ENCODE measurements at places on chromosomes 6 and 20.

DNA sequence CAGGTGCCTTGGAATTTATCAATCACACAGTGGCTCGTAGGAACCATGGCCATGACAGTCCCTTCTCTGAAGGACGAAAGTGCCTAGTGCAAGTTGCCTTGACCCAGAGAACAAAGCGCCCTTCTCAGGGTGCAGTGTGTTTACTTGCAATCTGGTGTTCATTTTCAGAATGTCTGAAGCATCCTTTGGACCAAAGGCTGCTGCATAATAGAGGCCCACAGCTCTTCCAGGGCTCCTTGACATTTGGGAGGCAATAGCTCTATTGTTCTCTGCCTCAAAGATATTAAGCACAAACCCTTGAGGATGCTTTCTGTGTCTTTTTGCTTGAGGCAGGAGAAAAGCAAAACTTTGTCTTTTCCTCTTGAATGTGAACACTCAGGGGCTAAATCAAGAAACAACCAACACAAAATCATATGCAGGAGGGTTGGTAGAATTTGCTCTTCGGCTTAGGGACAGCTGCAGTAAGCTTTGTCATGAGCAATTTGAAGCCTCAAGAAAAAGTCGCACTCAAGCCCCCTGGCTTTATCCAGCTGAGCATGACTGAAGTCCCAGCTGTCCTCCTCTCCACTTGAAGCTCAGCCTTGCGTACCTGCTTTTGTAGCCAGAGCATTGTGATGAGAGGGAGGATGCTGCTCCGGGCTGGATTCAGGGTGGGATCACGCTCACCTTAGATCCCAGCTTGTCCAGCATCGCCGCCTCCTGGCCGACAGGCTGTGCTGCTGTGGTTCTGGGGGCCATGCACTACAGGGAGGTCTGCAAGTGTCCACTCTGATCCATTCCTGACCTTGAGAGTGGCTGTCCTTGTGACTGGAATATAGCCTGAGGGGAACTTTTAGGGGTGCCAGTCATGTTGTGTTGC, 495.4 kb downstream of the CDH26 start:
- no peak for DNase-seq

DNA sequence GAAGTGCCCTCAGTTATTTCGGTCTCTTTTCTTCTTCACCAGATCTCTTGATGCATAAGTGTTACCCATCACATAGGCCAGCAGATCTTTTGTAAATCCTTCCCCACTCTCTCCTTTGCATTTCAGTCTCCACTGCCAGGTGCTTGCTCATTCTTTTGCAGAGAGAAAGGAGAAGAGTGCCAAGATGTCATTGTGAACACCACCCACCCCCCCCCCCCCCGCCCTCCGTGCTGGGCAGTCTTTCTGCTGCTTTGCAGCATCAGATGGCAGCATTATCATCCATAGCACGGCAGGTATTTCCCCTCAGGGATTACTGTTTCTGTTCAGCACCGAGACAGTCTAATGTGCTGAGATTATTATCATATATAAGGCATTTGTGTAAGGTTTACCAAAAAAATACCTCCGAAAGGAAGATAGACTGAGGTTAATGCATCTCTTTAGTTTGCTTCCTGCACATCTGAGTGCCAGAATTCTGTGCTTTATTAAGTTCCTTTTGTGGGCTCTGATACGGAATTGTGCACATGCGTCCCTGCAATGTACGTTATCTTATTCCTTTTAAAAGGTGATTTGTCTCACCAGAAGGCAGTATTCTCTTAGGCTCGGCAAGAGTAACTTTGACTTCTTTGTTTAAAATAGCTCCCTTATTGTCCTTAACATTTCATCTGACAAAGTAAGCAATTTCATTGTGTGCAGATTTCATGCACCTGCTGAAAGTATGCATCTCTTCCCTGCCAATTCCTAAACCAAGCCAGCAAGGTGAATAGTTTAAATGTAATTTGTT, 128.8 kb downstream of the PHACTR1 start:
- DNase-seq: no peak

- DNase-seq: no peak
Measured at GRCh38 chr6:52575502-52575892, 1.4 kb downstream of the TRAM2 start.

- peak; percentile 94 for DNase-seq
Measured at GRCh38 chr6:5827056-5827904, 179.4 kb downstream of the NRN1 start.

- no peak for DNase-seq
Measured at GRCh38 chr6:106256201-106256968, 69.2 kb downstream of the ATG5 start.

DNA sequence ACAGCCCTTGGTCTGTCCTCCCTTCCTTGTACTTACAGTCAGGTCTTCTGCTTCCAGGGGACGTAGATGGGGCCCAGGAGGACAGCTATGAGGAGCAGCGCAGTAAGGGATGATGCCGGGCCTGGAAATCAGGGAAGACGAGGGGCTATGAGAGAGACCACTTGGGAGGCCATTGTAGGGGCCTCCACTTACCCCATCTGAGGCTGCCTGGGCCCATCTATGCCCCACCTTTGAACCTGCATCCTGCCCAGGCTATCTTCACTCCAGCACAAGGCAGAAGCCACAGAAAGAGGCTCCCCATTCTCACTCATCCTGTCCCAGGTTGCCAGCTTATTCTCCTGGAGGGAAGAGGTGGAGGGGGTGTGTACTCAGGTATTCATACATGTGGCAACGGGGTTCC, 10.4 kb upstream of the SIRPB1 start:
- no peak for DNase-seq

DNA sequence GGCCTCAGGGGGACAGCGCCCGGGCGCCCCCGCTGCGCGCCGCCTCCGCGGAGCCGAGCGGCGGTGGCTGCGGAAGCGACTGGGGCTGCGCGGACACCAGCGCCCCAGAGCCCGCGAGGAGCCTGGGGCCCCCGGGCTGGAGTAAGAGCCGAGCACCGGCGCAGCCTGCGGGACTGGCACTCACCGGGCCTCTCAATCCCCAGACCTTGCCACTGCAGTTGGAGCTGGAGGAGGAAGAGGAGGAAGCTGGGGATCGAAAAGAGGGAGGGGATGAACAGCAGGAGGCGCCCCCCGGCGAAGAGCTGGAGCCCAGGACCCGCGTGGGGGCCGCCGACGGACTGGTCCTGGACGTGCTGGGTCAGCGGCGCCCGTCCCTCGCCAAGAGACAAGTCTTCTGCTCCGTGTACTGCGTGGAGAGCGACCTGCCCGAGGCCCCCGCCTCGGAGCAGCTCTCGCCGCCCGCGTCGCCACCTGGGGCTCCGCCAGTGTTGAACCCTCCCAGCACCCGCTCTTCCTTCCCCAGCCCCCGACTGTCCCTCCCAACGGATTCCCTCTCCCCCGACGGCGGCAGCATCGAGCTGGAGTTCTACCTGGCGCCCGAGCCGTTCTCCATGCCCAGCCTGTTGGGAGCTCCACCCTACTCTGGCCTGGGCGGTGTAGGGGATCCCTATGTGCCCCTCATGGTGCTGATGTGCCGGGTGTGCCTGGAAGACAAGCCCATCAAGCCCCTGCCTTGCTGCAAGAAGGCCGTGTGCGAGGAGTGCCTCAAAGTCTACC, 590 bp downstream of the RNF217 start:
- no peak for DNase-seq

- DNase-seq: no peak
Measured at GRCh38 chr6:3557336-3557735, 100.5 kb upstream of the SLC22A23 start.

DNA sequence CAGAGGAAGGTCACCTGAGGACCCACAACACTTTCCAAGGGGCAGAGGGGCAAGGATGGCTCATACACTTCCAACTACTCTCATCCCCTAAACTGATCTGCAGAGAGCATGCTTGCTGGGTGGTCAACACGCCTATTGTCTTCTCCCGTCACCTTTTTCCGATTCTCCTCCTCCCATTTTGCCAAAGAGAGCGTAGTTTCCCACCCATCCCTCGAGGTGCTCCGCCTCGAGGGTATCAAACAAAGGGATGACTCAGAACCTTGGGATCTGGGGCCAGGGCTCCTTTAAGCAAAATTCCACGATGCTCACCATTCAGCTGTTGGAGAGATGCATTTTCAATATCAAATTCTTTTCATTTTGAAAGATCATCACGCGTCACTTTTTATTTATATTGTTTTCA, 507.5 kb upstream of the SULF2 start:
- DNase-seq: no peak

DNA sequence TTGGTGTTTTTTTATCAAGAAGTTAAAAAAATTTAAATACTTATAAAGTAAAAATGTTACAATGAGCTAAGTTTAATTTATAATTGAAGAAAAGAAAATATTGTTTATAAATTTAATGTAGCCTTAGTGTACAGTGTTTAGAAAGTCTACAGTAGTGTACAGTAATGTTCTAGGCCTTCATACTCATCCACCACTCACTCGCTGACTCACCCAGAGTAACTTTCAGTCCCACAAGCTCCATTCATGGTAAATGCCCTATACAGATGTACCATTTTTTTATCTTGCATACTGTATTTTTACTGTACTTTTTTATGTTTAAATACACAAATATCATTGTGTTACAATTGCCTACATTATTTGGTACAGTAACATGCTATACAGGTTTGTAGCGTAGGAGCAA, 26.0 kb downstream of the HTR1E start:
- DNase-seq: no peak

- no peak for DNase-seq
Measured at GRCh38 chr6:3765415-3765814, 13.9 kb upstream of the PXDC1 start.

DNA sequence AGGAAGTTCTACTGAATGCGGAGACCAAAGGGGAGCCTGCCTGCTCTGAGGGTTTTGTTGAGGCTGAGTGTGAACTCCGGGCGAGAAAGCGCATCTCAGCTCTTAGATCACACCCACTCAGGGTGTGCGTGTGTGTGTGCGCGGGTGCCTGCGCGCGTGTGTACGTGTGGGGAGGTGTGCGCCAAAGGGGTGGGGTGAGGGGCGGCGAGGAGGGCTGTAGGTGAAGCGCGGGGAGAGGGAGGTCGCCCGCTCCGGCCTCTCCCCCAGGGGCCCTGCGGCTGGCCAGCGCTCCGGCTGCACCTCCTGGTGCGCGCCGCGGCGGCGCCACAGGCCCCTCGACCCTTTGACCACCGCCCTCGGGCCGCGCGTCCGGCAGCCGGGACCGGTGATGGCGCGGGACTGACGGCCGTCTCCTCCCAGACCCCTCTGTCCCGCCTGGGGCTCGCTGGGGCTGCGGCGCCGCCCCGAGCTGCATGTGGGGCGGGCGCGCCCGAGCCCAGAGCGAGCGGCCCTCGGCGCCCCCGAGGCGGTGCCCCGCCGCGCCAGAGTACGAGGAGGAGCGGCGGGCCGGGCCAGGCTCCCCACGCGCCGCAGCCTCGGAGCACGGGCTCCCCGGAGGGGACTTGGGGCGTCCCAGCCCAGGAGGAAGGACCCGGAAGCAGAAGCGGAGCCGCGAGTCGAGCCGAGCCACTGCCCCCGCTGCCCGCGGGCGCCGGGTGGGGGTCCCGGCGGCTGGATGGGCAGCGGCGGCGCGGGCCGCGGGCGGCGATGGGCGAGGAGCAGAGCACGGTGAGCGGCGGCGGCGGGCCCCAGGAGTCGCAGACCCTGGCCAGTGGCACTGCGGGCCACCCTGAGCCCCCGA, at the start of gene RNF217:
RNF217 (plus strand) TSS at position 661 of the 862 bp plus-strand sequence; CDS start at position 769, 108 bp downstream.
- DNase-seq: no peak

- peak; percentile 7 for DNase-seq
Measured at GRCh38 chr6:136066005-136066404, 184.1 kb downstream of the MTFR2 start.

GRCh38 chr6:152004036-152004566, 196.6 kb downstream of the ESR1 start:
- no peak for DNase-seq

- DNase-seq: no peak
Measured at GRCh38 chr20:36854348-36855240, 21.3 kb upstream of the TLDC2 start.

- peak; percentile 42 for DNase-seq
Measured at GRCh38 chr6:113879186-113880096, 22.3 kb downstream of the MARCKS start.

DNA sequence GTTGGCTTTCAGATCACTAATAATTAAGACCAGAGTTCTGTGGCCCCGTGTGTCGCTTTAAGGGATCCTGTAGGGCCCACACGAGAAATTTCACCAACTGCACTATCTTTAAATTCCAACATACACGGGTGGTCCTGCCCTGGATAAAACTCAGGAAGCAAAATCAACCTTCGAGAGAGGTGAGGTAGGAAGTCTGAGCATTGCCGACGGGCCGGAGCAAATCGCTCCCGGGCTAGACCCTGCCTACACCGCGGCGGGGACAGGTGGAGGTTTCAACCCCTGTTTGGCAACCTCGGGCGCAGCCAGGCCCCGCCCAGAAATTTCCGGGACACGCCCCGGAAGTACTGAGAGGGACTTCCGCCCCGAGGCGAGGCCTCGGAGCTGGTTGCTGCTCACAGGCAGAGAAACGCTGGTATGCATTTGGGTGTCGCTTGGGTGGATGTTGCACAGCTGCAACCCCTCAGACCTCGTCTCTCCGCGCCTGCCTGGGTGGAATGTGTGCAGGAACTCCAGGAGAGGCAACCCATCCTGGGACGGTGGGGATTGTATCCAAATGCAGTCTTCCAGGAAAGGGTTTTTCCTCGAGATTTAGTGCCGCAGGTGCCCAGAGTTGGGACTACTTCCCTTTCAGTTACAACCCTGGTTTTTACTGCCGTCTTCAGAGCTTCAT, 19.9 kb downstream of the ZKSCAN8 start:
- peak; percentile 79 for DNase-seq

- DNase-seq: no peak
Measured at GRCh38 chr20:4136967-4137334, 121.6 kb upstream of the RNF24 start.

DNA sequence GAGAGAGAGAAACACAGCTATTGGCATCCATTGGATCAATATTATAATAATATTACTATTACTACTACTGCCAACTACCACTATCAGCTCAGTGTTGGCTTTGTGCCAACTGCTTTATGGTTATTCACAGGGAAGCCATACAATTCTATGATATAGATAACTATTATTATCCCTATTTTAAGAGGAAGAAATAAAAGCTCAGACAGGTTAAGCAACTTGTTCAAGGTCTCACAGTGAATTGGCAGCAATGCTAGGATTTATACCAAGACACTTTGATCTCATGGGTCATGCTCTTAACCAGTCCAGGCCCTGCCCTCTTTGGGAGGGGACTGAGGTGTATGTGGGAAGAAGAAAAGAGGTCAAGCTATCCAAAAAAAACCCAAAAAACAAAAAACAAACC, 82.0 kb upstream of the TRAF3IP2 start:
- DNase-seq: no peak

DNA sequence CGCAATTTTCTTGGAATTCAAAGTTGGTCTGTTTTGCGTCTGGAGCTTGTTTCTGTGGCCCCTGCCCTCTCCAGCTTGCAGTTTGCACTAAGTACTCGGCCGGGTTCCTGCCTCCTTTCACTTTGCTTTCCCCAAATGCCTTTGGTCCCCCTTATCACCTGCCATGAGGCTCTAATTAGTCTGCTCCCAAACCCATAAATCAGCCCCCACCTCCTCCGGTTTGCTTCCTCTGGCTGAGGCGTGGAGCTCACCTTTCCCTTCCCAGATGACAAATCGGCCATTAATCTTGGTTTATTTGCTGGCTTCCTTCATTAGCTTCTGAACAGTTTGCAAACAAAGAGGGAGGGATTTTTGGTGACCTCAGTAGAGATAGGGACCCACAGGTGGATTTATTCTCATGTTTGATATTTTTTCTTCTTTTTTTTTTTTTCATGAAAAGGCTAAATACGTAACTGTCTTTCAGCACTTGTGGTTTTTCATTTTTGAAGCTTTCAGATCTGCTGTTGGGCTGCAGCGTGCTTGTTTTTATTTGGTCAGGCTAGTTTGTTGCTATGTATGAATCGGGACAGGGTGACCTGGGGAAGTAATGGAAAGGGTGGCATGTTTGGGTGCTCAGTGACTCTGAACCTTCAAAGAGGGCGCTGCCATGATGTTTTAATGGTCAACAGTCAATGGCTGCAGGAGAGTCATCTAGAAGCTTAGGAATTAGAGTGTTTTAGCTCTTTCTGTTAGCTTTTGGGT, 121.7 kb upstream of the JAG1 start:
- DNase-seq: no peak

Measured in MV-4-11 (cell line).